Body of pancreas (tissue), 4 donors: ENCODE measurements at places on chromosomes 11 and 22. TPM values are rescaled to one million over a fixed set of nuclear protein-coding genes. Genes with fewer than 3 reads are reported as not detected.

GRCh38 chr22:19851291-19852176 lies 3.1 kb downstream of the GNB1L start:
- no peak for DNase-seq
- H3K27ac ChIP-seq: no peak overlapping the region
- no peak overlapping the region for H3K4me3 ChIP-seq
- peaks cover 62% of the 10 kb centered on the region for H3K4me1 ChIP-seq
- no peaks in the 10 kb centered on the region for H3K27me3 ChIP-seq

TSSK2 gene
- 0.33 TPM for total RNA-seq

DNA sequence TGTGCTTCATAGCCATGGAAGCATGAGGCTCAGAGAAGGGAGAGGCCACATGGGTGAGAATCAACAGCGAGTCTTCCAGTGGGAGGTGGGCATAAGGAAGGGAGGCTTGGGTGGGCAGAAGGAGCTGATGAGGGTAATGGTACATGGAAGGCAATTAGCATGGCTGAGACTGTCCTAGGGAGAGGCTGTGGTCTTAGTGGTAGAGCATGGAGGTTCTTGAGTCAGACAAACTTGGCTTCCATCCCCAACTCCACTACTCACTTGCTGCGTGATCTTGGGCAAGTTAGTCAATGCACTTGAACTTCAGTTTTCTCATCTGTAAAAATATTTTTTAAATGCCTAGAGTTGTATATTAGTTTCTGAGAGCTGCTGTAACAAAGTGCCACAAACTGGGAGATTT lies 227.2 kb upstream of the E2F8 start:
- no peaks in the 10 kb centered on the region for H3K36me3 ChIP-seq
- no peak overlapping the region for H3K27ac ChIP-seq
- H3K27me3 ChIP-seq: no peaks in the 10 kb centered on the region
- no peak for DNase-seq
- no peaks in the 10 kb centered on the region for H3K4me1 ChIP-seq

- H3K27ac ChIP-seq: no peak overlapping the region
- H3K4me3 ChIP-seq: no peak overlapping the region
- H3K27me3 ChIP-seq: no peaks in the 10 kb centered on the region
- no peak for DNase-seq
These were observed 12.5 kb upstream of the DDX17 start for GRCh38 chr22:38518620-38519019.

GRCh38 chr11:34823639-34824038 lies 92.5 kb downstream of the APIP start:
- DNase-seq: no peak
- H3K4me1 ChIP-seq: peaks cover 37% of the 10 kb centered on the region
- H3K4me3 ChIP-seq: no peak overlapping the region
- no peaks in the 10 kb centered on the region for H3K36me3 ChIP-seq

GRCh38 chr11:126588630-126589491 lies 233.4 kb downstream of the ST3GAL4 start:
- H3K4me3 ChIP-seq: no peak overlapping the region
- no peak for DNase-seq
- no peaks in the 10 kb centered on the region for H3K36me3 ChIP-seq
- H3K4me1 ChIP-seq: peaks cover 15% of the 10 kb centered on the region

P2RY6 gene
- total RNA-seq: not detected

KRTAP5-11 gene
- total RNA-seq: not detected

CNIH2 gene
- total RNA-seq: 3.6 TPM

OR8A1 gene
- total RNA-seq: not detected

DNA sequence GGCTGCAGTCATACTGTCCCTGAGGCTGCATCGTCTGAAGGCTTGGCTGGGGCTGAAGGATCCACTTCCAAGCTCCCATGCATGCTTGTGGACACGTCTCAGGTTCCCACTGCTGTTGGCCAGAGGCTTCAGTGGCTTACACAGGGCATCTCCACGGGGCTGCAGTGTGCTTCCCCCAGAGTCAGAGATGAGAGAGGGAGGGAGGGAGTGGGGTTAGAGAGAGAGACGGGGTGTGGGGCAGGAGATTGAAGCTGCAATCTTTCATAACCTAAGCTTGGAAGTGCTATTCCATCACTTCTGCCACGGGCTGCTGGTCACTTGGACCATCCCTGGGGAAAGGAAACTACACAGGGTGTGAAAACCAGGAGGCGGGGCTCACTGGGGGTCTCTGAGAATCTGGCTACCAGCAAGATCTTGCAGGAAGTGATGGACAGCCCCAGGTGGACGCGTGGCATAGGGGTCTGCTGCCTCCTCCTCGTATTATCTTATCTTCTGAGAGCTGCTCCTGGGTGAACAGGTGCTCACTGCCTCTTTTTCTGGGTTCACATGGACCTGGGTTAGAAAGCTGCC lies 63.0 kb upstream of the MYEOV start:
- H3K4me1 ChIP-seq: no peaks in the 10 kb centered on the region
- no peaks in the 10 kb centered on the region for H3K36me3 ChIP-seq
- H3K27me3 ChIP-seq: no peaks in the 10 kb centered on the region
- peak; percentile 5 for DNase-seq

DNA sequence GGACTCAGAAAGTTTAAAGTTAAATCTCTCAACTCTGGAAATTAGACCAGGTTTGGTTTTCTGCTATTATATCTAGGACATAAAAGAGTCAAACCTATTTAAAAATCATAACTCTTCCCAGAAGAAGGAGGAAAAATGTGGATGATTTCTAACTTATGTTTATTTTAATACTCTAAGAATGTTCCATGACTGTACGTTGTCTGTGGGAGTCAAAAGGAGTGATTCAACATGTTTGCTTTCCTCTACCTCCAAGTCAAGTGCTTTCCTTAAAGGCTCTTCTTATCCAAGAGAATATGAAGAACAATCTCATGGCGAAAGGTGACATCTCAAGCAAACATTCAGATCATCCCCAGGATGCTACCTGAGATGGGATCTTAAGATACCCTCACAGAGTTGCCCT lies 21.6 kb downstream of the OR51E1 start:
- no peaks in the 10 kb centered on the region for H3K36me3 ChIP-seq
- H3K27me3 ChIP-seq: no peaks in the 10 kb centered on the region

DNA sequence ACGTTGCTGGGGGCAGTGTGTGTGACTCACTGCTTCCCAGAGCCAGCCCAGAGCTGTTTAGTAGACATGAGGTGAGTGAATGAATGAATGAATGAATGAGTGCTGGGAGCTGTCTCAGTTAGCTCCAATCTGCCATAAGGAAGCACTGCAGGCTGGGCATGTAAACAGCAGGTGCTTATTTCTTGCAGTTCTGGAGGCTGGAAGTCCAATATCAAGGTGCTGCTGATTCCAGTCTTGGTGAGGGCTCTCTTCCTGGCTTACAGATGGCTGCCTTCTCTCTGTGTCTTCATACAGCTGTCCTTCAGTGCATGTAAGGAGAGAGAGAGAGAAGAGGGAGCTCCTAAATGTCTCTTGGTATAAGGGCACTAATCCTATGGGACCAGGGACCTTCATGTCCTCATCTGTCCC lies 4.1 kb downstream of the C11orf21 start:
- no peak overlapping the region for H3K27ac ChIP-seq
- H3K4me3 ChIP-seq: no peak overlapping the region
- H3K4me1 ChIP-seq: peaks cover under 1% of the 10 kb centered on the region

- H3K27ac ChIP-seq: no peak overlapping the region
- peaks cover 6% of the 10 kb centered on the region for H3K4me1 ChIP-seq
- H3K4me3 ChIP-seq: no peak overlapping the region
- no peaks in the 10 kb centered on the region for H3K27me3 ChIP-seq
- peak; percentile 49 for DNase-seq
These were observed 20.5 kb upstream of the RBFOX2 start for GRCh38 chr22:36048911-36049677.

OSM gene
- total RNA-seq: not detected

OR4D5 gene
- 6.6 TPM for total RNA-seq

DNA sequence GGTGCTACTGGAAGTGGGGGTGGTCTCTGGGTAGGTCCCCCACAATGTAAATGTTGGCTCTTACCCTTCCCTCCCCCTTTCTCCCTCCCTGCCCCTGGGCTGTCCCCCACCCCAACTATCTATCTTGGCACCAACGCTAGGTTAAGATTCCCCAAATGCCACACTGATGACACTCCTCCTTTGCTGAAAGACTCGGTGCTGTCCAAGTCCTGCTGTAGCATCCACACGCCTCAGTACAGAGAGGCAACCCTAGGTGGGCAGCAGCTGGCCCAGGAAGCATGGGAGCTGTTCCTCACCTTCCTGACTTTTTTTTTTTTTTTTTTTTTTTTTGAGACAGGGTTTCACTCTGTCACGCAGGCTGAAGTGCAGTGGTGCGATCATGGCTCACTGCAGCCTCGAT lies 3.4 kb upstream of the KCTD17 start:
- no peak for DNase-seq
- H3K36me3 ChIP-seq: no peaks in the 10 kb centered on the region
- H3K27me3 ChIP-seq: no peaks in the 10 kb centered on the region
- no peak overlapping the region for H3K4me3 ChIP-seq
- H3K4me1 ChIP-seq: peaks cover 20% of the 10 kb centered on the region

DNA sequence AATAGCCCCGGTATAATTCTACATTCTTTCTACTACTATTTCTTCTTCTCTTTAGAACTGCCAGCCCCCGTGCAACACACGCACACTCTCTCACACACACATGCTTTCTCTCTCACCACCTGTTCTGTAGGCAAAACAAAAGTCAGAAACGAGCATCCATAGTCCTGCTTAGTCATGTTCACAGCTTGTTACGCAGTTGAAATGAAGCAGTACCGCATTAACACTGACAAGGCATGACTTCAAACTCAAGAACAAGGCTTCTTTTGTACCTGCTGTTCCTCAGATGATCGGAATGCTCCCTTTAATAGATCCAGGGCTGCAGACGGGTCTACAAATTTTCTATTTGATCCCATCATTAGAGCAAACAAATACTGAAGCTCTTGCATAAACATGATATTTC lies 42.2 kb downstream of the USP28 start:
- no peaks in the 10 kb centered on the region for H3K4me1 ChIP-seq
- DNase-seq: no peak
- no peak overlapping the region for H3K4me3 ChIP-seq

SYT7 gene
- total RNA-seq: 12.2 TPM

ARHGAP42 gene
- total RNA-seq: 4.7 TPM

DNA sequence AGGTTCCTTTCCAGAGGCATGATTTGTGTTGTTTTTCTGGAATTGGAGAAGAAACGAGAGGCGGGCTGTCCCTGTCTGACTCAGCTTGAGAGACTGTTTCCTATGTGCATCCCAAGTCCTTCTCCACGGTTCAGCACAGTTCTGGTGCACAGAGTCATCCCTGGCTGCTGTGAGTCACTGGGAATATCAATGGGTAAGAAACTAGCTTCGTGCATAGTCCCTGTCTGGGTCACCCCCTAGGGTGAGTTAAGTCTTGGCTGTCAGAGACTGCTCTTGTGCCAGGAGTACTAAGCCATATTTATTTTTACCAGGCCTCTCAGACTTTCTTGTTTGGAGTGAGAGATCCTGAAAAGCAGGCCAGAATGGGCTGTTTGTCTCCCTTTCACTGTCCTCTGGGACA lies 2.4 kb upstream of the LRP4 start:
- H3K4me3 ChIP-seq: no peak overlapping the region
- peaks cover 33% of the 10 kb centered on the region for H3K4me1 ChIP-seq
- no peaks in the 10 kb centered on the region for H3K27me3 ChIP-seq
- H3K36me3 ChIP-seq: no peaks in the 10 kb centered on the region

SLC1A2 gene
- total RNA-seq: 23.1 TPM

OR10A6 gene
- not detected for total RNA-seq

- DNase-seq: no peak
- H3K36me3 ChIP-seq: peaks cover 5% of the 10 kb centered on the region
- H3K27ac ChIP-seq: no peak overlapping the region
- no peak overlapping the region for H3K4me3 ChIP-seq
These were observed 42.6 kb downstream of the AMBRA1 start for GRCh38 chr11:46551261-46551660.

DNA sequence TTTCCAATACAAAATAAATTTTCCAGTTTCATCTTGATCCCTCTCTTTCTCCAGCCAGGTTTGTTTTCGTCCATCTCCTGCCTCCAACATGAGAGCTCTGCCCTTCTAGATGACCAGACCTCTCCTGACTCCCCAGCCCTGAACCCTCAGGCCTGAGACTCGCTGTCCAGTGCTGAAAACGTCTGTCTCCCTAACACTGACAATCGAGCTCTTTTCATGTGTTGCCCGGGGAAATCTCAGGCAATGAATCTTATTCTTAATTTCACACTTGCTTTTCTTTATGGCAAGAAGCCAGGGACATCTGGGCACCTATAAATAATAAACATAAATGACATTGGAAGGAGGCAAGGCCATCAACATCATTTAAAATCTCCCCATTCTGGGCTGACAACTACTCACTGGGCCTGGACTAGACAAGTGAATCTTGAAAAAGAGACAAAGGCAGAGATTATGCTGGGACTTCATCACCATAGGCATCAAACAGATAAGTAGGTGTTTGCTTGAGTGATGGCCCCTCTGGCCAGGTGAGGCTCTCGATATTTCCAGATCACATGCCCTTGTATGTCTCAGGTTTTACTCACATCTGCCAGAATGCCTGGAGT lies 274.5 kb upstream of the B3GAT1 start:
- H3K4me3 ChIP-seq: no peak overlapping the region
- no peaks in the 10 kb centered on the region for H3K4me1 ChIP-seq
- H3K27ac ChIP-seq: no peak overlapping the region
- DNase-seq: no peak
- no peaks in the 10 kb centered on the region for H3K27me3 ChIP-seq

GRCh38 chr11:7898666-7899283 lies 32.3 kb downstream of the OR10A6 start:
- no peaks in the 10 kb centered on the region for H3K27me3 ChIP-seq
- no peak overlapping the region for H3K27ac ChIP-seq
- no peak overlapping the region for H3K4me3 ChIP-seq
- peaks cover 54% of the 10 kb centered on the region for H3K4me1 ChIP-seq

DNA sequence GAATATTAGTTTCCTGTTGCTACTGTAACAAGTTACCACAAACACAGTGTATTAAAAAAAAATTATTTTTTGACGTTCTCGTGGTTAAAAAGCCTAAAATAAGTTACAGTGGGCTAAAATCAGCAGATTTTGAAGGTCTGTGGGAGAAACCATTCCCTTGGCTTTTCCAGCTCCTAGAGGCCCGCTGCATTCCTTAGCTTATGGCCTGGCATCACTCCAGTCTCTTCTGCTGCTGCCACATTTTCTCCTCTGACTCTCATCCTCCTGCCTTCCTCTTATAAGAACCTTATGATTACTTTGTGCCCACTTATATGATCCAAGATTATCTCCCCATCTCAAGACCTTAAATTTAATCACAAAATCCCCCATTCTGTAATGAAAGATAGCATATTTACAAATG lies 392.7 kb downstream of the GUCY1A2 start:
- H3K27ac ChIP-seq: no peak overlapping the region
- no peaks in the 10 kb centered on the region for H3K4me1 ChIP-seq
- no peak for DNase-seq
- no peaks in the 10 kb centered on the region for H3K36me3 ChIP-seq
- no peaks in the 10 kb centered on the region for H3K27me3 ChIP-seq
- H3K4me3 ChIP-seq: peak overlapping the region; percentile 1

GRCh38 chr11:72460091-72460647 lies 25.8 kb upstream of the CLPB start:
- no peak overlapping the region for H3K27ac ChIP-seq
- H3K36me3 ChIP-seq: no peaks in the 10 kb centered on the region
- H3K4me3 ChIP-seq: no peak overlapping the region
